ENCODE measurements at places on chromosomes 12 and 14.

DNA sequence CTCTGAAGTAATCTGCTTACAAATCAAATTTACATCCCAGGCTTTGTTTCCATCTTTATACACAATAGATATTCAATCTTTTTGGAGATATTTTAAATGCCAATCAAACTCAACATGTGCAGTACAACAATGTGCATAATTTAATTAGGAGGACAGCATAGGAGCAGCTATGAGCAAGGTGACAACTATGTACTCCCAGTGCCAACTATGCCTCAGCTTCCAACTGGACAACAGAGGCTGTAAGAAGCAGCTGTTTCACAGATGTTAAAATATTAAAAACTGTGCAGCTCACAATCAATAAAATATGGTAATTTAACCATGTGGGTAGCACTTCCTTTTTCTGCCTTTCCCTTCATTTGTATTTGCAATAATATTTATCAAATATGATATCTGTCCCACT lies 99.9 kb downstream of the ST8SIA1 start:
- no peak for DNase-seq

DNA sequence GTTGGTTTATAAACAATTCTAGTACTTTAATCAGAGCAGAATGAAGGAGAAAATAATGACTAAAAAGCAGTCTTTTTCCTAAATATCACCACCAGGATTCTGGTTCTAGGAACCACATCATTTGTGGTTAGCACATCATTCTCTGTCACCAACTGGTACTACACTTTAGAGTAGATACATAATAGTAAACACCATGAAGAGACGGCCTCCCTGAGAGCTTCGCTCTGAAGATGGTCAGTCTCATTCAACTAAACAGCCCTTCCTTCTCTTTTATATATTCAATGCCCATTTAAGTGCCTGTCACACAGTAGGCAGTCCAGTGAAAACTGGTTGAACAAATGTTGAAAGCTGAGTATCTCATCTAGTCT lies 10.9 kb downstream of the SLC38A2 start:
- DNase-seq: no peak

GRCh38 chr12:4307593-4308333 lies 13.2 kb upstream of the TIGAR start:
- peak; percentile 90 for DNase-seq

DNA sequence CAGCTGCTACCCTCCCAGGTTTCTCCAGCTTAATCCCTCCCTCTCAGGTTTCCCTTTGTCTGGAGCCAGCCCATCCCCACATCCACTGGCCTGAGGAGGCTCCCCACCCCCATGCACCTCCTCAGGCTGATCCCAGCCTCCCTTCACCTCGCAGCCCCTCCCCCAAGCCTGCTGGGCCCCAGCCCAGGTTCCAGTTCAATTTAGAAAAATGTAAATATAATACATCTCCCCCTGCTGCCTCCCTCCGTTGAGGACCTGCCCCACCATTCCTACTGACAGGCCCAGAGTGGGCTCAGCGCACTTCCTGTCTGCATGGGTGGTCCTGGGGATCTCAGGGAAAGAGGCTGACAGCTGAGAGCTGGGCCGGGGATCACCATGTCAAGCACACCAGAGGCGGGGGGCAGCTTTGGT lies 155.8 kb downstream of the NTF3 start:
- DNase-seq: peak; percentile 80

- no peak for DNase-seq
These were observed 10.7 kb upstream of the TMBIM6 start for GRCh38 chr12:49730568-49731101.

- DNase-seq: no peak
These were observed 77.5 kb upstream of the KRAS start for GRCh38 chr12:25328072-25328712.

DNA sequence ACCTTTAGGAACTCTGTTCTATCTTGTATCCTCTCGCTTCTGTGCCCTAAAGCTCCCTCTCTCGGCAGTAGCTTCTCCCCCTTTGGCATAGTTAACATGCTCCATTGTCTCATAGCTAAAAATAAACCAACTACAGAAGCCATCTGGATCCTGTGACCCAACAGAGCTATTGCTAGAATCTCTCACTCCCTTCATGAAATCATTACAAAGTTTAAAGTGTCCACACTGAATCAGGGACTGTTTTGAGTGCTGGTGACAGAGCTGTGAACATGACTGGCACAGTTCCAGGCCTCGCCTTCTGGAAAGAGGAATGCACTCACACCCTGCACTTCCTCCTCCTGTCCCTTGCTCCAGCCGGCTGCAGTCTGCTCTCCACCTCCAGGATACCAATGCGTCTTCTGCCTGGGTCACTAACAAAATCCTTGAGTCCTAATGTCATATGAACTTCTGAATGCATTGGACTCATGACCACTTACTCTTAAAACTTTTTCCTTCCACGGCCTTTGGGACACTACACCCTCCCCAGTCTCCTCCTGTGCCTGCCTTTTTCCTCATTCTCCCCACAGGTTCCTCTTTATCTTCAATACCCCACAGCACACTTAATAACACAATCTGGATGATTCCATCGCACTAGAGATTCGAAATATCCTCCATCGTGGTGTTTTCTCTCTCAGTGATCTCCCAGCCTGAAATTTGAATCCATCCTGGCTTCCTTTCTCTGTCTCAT lies 13.2 kb downstream of the PLBD1 start:
- no peak for DNase-seq

GRCh38 chr14:56817396-56817921 lies 7.2 kb upstream of the OTX2 start:
- DNase-seq: peak; percentile 72

- no peak for DNase-seq
These were observed 269.6 kb upstream of the AMIGO2 start for GRCh38 chr12:47349137-47350061.

DNA sequence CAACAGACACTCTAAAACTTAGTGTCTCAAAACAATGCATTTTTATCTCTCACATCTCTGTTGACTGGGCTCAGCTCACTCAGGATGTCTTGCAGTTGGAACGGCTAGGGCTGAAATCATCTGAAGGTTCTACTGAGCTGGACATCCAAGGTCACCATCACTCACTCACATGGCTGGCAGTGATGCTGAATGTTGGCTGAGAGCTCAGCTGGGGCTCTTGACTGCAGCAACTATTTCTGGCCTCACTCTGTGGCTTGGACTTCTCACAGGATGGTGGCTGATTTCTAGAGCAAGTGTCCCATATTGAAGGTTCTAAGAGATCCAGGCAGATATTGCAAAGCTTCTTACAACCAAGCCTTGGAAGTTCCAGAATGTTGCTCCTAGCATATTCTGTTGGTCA lies 166.5 kb downstream of the ZFP36L1 start:
- peak; percentile 22 for DNase-seq

- DNase-seq: peak; percentile 92
These were observed 127.9 kb upstream of the TMEM132D start for GRCh38 chr12:130031571-130032189.

- DNase-seq: no peak
These were observed 10.9 kb upstream of the PIK3C2G start for GRCh38 chr12:18250313-18250916.

DNA sequence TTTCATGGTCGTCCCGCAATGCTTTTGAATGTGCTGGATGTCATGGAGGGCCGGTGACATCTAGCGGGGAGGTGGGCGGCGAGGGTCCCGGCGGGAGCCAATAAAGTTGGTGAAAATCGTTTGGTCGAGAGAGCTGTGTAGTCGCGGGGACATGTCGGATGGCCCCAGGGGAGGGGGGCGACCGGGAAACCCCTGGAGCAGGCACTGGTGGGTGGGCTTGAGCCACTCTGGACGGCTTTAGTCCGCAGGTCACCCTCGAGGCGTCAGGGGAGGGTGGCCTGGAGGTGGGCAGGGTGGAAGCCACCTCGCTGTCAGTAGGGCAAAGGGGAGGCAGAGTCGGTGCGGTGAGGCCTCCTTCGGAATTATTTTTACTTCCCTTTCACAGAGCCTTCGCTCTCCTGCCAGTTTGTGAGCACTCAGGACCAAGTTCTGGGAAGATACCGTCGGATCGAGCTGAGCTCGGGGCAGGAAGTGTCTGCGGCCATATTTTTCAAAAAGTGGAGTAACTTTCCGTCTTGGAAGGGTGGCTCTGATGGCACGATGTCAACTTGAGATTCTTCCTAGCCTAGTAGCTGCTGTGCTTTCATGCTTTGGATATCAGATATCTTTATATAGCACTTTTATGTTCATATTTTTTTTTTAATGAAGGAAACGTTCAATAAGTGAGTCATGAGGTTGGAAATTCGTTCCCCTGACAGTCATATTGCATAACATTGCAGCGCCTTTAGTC lies 28.2 kb downstream of the WBP11 start:
- DNase-seq: peak; percentile 76

GRCh38 chr12:120013659-120014380 lies 24.8 kb downstream of the BICDL1 start:
- no peak for DNase-seq

GRCh38 chr14:64764641-64765520 lies 60.7 kb downstream of the PLEKHG3 start:
- peak; percentile 91 for DNase-seq

DNA sequence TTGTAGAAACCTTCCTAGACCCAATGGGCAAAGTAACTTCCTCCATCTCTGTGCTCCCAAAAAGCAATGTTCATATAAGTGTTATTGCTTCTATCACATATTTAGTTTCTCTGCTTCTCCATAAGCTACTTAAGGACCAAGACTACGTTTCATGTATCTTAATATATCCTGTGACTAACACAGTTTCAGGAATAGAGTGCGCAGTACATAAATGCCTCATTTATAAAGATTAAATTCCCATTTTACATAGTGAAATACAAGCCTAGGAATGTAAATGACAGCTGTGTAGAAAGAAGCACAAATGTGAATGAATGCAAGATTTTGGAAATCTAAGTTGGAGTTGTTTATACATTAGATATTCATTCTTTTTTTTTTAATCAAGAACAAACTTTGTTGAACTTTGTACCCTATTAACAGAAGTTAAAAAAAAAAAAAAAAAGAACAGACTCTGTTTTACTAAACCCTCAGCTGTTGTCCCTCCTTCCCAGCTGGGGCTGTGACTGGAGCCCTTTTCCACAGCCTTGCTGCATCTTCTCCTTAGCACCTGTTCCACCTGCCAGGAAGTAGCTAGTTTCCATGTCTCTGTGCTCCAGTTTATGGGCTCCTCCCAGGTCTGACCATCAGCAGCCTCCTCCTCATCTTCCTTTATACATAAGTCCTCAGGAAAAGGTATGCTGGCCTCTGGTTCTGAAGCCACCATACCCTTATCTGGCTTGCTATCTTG lies 7.0 kb upstream of the METTL17 start:
- no peak for DNase-seq

DNA sequence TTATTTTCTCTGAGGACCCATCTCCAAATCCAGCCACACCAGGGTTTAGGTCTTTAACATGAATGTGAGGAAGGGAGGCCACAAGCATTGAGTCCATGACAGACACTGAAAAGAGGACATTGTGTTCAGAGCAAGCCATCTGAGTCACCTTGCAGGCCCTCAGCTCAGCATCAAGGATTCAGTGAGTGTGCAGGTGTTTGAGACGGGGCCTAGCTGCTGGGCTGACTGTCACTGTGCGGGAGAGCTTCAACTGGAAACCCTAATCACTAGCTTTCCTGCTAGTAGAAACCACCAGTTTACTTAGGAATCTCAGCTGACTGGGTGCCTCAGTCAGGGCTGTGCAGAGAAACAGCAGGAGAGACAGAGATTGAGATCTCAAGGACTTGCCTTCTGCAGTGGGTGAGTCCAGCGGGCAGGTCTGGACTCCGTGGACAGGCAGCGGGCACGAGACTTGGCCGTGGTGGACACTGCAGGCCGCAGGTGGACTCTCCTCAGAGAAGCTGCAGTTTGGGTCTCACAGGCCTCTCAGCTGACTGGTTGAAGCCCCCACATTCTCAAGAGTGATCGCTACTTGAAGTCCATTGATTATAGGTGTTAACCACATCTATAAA lies 86.1 kb upstream of the DYNC1H1 start:
- DNase-seq: no peak

DNA sequence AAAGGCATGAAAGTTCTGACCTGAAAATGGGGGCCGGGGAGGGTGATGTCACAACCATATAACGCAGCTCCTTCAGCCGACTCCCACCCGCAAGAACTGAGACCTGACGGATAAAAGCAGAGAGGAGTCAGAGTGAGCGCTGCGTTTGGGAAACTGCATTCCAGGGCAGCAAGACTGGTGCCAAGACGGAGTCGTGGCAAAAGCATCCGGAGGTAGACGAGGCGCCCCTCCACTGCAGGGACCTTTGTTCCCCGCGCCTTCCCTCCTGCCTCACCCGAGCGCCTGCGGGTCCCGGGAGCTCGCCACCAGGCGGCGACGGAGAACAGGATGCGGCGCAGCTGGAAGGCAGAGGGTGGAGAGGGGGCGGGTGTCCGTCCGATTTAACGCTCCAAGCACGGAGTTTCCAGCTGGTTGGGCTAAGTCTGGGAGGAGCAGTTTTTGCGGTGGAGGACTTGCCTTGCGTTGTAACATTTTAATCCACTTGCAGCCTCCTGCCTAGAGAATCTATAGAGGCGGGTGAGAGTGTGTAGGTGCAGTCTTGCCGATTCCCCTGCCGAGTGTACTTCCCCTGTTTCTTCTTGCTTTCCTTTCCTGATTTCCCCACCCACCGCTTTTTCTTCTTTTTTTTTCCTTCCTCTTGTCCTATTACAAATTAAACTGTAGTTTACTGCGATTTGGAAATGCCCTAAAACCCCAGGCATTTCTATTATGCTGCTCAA lies 1.2 kb upstream of the CPNE8 start:
- peak; percentile 98 for DNase-seq

DNA sequence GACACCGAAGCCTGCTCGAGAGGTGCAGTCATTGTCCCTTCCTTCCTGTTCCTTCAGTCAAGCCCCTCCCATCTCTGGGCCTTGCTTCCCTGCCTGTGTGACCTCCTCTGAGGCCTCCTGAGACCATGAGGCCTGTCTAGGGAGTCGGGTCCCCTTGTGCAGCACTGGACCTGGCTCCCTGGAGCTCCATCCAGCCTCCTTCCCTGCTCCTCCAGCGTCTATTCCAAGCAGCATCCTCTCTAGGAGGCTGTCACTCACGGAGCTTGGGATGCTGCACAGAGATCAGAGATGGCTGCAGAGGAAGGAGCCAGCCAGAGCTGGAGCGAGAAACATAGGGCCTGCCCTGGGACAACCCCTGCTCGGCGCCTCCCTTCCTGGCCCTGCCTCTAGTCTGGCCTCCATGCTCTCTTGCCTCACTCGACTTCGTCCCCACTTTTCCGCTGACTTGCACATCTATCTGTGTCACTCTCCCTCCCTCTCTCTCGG lies 142.7 kb downstream of the BCL11B start:
- peak; percentile 43 for DNase-seq

GRCh38 chr12:116539905-116540482 lies 19.2 kb upstream of the MAP1LC3B2 start:
- DNase-seq: peak; percentile 83

- no peak for DNase-seq
These were observed 7.9 kb downstream of the VWF start for GRCh38 chr12:6116471-6117021.

Data from ecto neural progenitor cell (in vitro differentiated cells).